ENCODE measurements at places on chromosomes 5 and 9. TPM values are rescaled to one million over a fixed set of nuclear protein-coding genes. Genes with fewer than 3 reads are reported as not detected.

The DHFR gene
- total RNA-seq, result 107 TPM

The TOMM5 gene
- 168 TPM for total RNA-seq

The HRH2 gene
- 24.5 TPM for total RNA-seq

The GFI1B gene
- not detected for total RNA-seq

DNA sequence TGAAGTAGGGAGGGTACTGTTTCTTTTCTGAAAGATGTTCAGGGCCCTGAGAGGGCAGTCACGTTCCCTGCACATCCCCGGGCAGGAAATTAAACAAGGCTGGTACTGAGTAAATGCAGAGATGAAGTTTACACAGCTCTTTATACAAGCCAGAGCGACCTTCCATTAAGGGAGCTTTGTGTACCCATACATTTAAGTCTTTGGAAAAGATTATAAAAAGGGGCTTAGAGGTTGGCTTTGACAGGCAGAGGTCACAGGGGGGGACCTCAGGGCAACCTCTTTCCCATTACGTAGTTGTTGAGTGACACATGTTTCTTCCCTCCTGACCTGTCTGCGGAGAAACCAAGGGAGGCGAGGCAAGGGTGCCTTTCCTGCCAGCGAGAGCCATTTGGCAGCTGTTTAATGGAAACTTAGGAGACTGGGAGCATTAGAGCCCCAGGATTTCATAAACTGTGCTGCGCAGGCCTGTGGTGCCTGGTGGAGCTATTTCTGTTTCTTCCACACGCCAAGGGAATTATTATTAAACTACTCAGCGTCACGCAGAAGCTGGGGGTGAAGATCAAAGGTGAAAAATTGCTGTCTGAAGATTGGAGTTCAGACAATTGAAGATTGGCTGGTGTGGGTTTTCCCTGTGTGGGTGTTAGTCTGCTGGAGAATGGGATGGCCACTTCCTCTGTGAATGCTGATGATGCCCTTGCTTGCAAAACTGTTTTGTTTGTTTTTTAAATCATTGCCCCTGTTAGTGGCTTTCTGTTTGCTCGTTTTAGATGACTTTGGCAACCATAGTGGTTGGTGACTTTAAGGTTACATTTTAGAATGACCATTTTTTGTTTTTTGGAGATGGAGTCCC lies 3.2 kb upstream of the SMIM32 start:
- H3K4me1 ChIP-seq, result peaks cover 2% of the 10 kb centered on the region
- no peak for DNase-seq
- H3K27me3 ChIP-seq, result peaks cover 46% of the 10 kb centered on the region
- no peak overlapping the region for H3K27ac ChIP-seq
- no peaks in the 10 kb centered on the region for H3K36me3 ChIP-seq
- H3K4me3 ChIP-seq, result no peak overlapping the region

DNA sequence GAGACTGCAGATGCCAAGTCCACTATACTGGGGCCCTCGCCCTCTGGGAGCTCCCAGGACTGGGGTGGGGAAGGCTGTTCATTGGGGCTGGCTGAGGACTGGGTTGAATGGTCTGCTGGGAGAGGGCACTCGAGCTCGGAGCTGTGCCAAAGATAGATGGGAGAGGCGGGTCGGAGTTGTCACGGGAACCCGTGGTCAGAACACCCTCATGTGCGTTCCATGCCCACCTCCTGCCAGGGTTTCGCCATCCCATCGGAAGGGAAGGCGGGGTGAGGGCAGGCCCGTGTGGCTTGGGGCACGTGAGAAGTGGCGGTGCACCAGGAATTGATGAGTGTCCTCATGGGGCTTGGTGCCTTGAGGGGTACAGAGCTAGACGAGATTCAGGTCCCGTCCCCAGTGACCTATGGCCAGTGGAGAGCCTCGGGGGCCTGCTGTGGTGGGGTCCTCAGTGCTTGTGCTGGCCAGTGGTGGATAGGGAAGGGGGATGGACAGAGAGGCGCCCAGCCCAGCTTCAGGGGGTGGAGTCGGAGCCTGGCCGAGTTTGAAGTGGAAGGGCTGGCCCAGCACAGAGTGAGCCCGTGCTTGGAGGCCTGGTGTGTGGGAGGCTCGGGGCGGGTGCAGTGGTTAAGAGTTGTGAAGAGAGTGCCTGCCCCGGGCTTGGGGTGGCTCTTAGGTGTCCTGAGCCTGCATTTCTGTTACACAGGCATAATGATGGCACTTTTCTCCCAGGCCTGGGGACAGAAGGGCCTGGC lies 4.3 kb downstream of the CACFD1 start:
- no peaks in the 10 kb centered on the region for H3K36me3 ChIP-seq
- no peak for DNase-seq
- H3K4me1 ChIP-seq, result peaks cover 8% of the 10 kb centered on the region
- no peak overlapping the region for H3K27ac ChIP-seq

GRCh38 chr5:177366528-177367322 lies 9.0 kb downstream of the RGS14 start:
- DNase-seq, result no peak
- H3K36me3 ChIP-seq, result peaks cover 35% of the 10 kb centered on the region
- peaks cover 68% of the 10 kb centered on the region for H3K4me1 ChIP-seq
- peak overlapping the region; percentile 48 for H3K27ac ChIP-seq
- no peaks in the 10 kb centered on the region for H3K27me3 ChIP-seq
- no peak overlapping the region for H3K4me3 ChIP-seq

DNA sequence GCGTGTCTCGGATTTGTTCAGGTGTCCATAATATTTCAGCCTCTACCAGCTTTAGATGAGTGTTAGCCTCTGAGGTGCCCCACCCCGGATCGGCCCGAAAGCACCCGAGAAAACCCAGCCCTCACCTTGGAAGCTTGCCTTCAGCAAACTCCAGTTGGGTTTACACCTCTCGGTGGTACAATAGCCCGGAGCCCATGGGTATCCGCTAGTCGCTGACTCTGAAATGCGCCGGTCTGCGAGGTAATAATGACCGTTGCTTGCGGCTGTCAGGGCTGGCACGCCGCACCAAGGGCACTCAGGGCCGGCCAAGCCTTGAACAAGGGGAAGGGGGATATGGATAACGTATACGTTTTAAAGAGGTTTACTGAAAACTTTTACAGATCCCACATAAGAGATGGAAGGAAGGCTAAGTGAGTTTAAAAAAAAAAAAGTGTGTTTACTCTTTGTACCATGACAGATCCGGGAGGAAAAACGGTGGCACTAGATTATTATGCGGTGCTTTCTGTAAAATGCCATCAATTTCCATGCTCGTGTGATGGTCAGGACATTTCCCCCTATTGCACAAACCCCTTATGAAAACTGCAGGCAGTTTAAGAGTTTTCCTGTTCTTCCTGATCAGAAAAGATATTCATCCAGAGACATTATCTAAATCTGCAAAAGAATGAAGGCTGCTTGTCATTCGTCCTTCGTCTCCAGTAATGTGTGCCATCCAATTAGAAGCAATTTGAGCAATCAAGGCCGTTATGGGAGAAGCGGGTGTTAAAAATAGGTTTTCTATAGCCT lies 124.2 kb downstream of the TMEM161B start:
- peaks cover 15% of the 10 kb centered on the region for H3K4me1 ChIP-seq
- H3K27me3 ChIP-seq, result peaks cover 35% of the 10 kb centered on the region
- no peak overlapping the region for H3K27ac ChIP-seq
- no peak overlapping the region for H3K4me3 ChIP-seq
- DNase-seq, result no peak

GRCh38 chr5:142128675-142129208 lies 20.2 kb downstream of the NDFIP1 start:
- peaks cover 46% of the 10 kb centered on the region for H3K36me3 ChIP-seq
- peaks cover 57% of the 10 kb centered on the region for H3K4me1 ChIP-seq
- no peak for DNase-seq
- peak overlapping the region; percentile 60 for H3K27ac ChIP-seq
- H3K4me3 ChIP-seq, result peak overlapping the region; percentile 6

DNA sequence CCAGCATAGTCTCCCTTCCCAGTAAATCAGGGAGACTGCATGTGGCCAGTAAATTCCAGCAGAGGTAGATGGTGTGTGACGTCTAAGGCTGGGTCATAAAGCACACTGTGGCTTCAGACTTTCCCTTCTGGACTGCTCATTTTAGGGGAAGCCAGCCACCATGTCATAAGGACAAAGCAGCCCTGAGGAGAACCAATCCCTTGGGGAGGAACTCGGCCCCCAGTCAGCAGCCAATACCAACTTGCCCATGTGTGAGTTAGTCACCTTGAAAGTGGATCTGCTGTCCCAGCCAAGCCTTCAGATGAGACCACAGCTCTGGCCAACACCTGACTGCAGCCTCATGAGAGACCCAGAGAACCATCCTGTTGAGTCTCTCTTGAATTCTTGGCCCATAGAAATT lies 14.7 kb upstream of the NINJ1 start:
- peaks cover 32% of the 10 kb centered on the region for H3K36me3 ChIP-seq
- H3K27me3 ChIP-seq, result no peaks in the 10 kb centered on the region
- peak overlapping the region; percentile 10 for H3K4me3 ChIP-seq
- DNase-seq, result peak; percentile 48
- H3K4me1 ChIP-seq, result peaks cover 50% of the 10 kb centered on the region
- peak overlapping the region; percentile 84 for H3K27ac ChIP-seq

- no peaks in the 10 kb centered on the region for H3K27me3 ChIP-seq
- DNase-seq, result no peak
- no peak overlapping the region for H3K4me3 ChIP-seq
- H3K4me1 ChIP-seq, result no peaks in the 10 kb centered on the region
- no peak overlapping the region for H3K27ac ChIP-seq
Measured at GRCh38 chr5:14504332-14504727, 77.3 kb upstream of the OTULINL start.

DNA sequence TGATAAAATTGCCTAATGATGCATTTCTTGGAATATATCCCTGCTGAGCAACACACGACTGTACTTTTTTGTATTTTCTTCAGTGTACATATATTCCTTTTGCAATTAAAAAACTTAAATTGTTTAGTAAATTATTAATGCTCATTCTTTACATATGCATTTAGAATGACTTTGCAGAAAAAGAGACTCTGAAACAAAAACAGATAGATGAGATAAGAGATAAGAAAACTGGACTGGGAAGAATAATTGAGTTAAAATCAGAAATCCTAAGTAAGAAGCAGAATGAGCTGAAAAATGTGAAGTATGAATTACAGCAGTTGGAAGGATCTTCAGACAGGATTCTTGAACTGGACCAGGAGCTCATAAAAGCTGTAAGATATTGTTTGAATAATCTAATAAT lies 32.7 kb downstream of the RAD50 start:
- no peak overlapping the region for H3K27ac ChIP-seq
- peaks cover 49% of the 10 kb centered on the region for H3K36me3 ChIP-seq
- H3K4me3 ChIP-seq, result no peak overlapping the region
- DNase-seq, result no peak
- H3K4me1 ChIP-seq, result no peaks in the 10 kb centered on the region

DNA sequence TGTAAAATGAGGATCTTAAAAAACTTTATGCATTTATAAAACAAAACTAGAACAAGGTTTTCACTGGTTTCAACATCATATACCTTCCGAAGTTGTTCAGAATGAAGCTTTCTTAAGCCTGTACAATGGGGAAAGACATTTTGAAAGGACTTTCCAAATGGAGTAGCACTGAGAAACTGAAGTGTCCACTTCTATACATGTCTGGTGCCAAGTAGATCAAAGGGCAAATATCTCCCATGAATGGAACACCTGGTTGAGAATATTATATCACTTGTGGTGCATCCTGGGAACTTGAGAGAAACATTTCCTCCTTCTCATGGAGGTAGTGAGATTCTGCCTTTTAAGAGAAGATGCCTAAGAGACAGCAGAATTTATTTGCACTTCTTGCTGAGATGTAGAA lies 182.1 kb upstream of the ACTBL2 start:
- H3K4me1 ChIP-seq, result no peaks in the 10 kb centered on the region
- H3K27me3 ChIP-seq, result peaks cover 8% of the 10 kb centered on the region
- no peak overlapping the region for H3K27ac ChIP-seq
- H3K36me3 ChIP-seq, result no peaks in the 10 kb centered on the region

DNA sequence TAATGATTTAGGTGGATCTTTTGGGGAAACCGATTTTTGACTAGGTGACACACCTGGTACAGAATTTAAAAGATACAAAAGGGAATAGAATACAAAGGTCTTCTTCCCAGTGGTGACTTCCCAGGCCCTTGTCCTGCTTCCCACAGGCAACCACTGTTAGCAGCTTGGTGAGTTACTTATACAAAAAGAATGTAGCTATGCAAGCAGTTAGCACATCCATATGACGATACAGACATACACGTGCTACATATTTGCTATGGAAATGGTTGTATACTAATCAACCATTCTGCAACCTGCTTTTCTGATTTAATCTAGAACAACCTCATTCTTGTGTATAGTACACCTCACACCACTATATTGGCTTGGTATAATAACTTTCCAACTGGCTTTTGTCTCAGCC lies 51.0 kb downstream of the OTULIN start:
- H3K4me1 ChIP-seq, result peaks cover 15% of the 10 kb centered on the region
- H3K36me3 ChIP-seq, result peaks cover 42% of the 10 kb centered on the region
- no peaks in the 10 kb centered on the region for H3K27me3 ChIP-seq
- H3K27ac ChIP-seq, result peak overlapping the region; percentile 12
- no peak overlapping the region for H3K4me3 ChIP-seq

GRCh38 chr5:56126487-56127179 lies 106.5 kb downstream of the ANKRD55 start:
- H3K27ac ChIP-seq, result peak overlapping the region; percentile 77
- peak; percentile 51 for DNase-seq
- peak overlapping the region; percentile 53 for H3K4me3 ChIP-seq
- peaks cover 2% of the 10 kb centered on the region for H3K36me3 ChIP-seq
- no peaks in the 10 kb centered on the region for H3K27me3 ChIP-seq

DNA sequence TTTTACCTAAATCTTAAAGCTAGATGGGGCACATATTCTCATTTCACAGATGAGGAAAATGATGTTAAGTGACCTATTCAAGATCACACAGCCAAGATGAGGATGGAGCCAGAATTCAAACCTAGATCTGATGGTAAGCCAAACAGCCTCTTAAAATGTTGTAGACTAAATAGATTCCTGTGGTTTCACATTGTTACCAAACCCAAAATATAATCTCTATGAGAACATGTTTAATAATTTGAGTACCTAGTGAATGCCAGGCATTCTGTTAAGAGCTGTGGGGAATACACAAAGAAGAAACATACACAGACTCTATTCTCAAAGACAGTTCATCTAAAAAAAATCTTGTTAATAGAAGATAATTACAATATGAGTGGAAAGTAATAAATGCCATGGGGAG lies 25.2 kb downstream of the HOMER1 start:
- H3K27ac ChIP-seq, result no peak overlapping the region
- DNase-seq, result no peak
- peaks cover 4% of the 10 kb centered on the region for H3K36me3 ChIP-seq

- DNase-seq, result no peak
- no peak overlapping the region for H3K4me3 ChIP-seq
- no peaks in the 10 kb centered on the region for H3K4me1 ChIP-seq
- H3K36me3 ChIP-seq, result no peaks in the 10 kb centered on the region
- peaks cover 9% of the 10 kb centered on the region for H3K27me3 ChIP-seq
- H3K27ac ChIP-seq, result no peak overlapping the region
Measured at GRCh38 chr9:105198865-105199264, 45.6 kb upstream of the SLC44A1 start.

DNA sequence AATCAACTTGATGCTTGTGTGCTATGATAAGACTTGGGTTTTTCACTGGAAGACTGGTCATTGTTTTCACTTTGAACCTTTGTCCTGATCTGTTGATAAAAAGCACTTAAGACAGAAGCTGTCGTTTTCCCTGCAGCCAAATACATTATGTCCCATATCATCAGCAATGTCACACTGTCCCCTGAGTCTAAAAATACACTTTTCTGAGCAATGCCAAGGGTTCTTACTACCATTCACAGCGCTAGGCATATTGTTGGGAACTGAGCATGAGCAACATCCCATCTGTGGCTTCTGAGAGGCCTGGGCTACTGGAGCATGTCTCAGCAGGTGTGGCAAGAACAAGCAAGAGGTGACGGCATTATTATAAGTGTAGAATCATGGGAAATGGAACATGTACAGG lies 81.8 kb downstream of the SEMA6A start:
- no peak overlapping the region for H3K4me3 ChIP-seq
- H3K27ac ChIP-seq, result no peak overlapping the region
- no peak for DNase-seq
- no peaks in the 10 kb centered on the region for H3K36me3 ChIP-seq
- no peaks in the 10 kb centered on the region for H3K27me3 ChIP-seq
